ENCODE measurements at places on chromosomes 7 and 10.

- no peak for DNase-seq
Observed at GRCh38 chr7:94432817-94433216, 38.1 kb downstream of the COL1A2 start.

GRCh38 chr7:95335093-95335492 lies 10.8 kb upstream of the PON1 start:
- no peak for DNase-seq

- peak; percentile 62 for DNase-seq
Observed at GRCh38 chr7:106022193-106022821, 59.2 kb downstream of the CDHR3 start.

GRCh38 chr7:29892231-29892630 lies 85.9 kb downstream of the WIPF3 start:
- DNase-seq: no peak

DNA sequence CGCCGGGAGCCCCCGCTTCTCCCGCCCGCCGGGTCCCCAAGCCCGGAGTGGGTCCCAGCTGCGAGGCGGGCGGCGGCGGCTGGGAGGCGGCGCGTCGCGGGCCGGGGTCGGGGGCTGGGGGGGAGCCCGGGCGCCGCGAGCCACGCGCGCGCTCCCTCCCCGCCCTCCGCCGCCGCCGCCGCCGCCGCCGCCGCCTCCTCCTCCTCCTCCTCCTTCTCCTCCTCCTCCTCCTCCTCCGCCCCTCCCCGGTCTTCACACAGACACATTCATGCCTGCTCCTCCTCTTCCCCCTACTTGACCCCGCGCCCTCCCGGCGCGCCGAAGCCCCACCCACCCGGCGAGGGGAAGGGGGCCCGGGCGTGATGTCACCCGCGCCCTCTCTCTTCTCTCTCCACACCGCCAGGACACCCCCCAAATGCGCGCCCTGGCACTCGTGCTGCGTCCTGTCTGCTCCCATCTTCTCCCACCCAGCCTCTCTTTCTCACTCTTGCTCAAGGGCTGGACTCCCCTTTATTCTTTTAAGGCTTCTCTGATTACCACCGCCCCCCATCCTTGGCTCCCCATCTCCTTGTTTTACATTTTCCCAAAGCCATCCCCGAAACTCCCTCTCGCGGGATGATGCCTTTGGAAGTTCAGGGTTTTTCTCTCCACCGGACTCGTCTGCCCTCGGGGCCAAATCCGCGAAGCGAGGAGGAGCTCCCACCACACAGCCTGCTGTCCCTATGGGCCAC lies 967 bp upstream of the GLI3 start:
- DNase-seq: no peak

DNA sequence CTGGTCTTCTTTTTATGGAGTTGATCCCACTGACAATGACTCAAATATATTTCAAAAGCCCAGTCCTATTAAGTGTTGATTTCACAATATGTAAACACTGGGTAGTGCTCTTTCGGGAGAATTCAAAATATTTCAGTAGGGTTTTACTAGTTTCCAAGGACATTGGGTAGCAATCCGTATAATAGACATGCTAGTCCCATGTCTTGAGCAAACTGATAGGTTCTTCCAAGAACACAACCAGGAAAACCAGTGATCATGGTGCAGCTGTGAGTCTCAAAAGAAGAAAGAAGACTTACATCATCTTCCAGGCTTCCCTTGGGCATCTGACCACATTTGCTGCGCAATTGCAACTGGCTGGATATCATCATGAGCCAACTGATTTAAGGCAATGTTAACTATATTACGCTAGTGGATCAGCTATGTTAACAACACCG lies 59.3 kb upstream of the APBB1IP start:
- no peak for DNase-seq

DNA sequence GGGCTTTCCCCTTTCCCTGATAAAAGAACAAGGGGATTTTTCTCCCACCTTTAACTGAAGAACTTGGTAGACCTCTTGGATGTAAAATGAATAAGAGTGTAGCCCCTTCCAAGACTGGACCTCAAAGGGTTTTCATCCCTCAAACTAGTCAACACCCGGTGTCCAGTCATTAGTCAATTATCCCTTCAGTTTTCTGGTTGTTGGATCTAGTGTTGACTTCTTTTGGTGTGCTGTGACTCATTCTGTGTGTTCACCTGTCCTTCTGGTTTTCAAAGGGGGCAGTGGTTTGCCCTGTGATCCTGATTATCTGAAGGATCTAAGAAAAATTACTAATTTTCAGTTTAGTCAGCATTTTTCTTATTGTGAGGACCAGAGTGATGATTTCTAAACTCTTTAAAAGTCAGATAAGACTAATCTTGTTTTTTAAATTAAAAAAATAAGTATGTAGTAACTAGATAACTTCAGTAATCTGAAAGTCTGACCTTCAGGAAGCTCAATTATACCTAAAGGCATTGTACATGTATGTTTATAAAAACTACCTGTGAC lies 583.5 kb downstream of the CNTNAP2 start:
- no peak for DNase-seq

GRCh38 chr10:18980089-18980629 lies 68.4 kb upstream of the MALRD1 start:
- no peak for DNase-seq

DNA sequence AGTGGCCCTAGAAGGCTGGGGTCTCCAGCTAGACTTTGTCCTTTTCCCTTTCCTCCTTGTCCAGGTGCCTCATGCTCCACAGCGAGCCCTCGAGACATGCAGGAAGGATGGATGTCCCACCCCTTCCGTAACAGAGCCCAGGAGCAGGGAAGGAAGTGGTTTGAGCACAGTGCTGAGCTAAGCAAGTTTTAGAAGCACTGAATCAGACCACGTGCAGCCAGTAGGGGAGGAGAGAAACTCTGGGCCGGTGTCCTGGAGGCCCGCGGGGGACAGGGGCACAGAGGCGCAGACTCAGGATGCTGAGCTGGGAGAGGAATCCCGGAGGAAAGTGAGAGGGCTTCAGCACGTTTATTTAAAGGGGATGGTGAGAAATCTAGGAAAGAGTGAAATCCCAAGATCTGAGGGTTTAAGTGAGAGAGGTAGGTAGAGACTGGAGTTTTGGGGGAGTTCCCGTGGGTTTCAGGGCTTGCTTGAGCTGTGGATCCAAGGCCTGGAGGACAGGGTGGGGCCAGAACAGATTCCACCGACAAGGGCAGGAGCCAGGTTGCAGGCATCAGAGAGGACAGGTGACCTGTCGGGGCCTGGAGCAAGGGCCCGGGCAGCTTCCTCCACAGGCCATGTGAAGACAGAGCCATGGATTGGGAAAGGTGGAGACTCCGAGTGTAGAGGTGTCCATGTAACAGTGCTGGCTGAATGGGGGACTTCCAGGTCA lies 4.4 kb upstream of the IRF5 start:
- peak; percentile 72 for DNase-seq

DNA sequence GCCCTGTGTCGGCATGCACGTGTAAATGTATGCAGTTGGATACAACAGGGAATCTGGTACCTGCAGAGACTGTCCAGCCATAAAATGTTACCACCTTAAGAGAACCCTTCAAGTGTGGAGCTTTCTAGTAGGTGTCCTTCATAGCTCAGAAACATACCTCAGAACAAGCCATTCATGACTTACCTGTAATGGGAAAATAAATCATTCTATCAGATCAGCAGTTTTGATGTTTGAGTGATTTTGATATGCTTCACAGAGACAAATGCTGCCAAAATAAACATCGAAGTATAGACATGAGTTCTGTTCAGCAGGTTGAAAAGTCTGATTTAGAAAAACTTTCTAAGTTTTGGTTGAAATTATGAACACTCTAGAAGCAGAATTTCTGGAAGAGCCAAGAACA lies 33.5 kb upstream of the UMAD1 start:
- no peak for DNase-seq

DNA sequence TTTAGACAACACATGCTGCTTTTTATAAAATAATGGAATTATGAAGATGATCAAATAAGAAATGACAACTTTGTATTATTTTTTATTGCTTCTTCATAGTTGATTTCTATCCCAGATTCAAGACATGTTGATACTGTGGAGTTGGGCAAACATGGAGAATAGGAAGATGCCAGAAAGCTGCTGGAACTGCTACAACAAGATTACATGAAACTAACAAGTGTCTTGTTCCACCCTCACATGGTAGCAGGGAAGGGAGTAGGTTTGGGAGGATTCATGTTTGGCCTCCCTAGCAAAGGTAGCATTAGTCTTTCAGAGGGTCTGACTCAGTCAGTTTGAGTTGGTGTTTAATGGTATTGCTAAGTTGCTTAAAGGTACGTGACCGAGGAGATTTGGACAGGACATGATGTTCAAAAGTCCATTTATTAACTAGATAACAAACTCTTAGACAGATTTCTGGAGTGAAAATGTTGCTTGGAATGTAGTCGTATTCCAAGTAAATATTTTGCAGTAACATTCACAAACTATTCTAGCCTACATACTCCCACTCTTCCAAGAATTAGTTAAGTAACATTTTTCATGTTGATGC lies 33.1 kb downstream of the PRR15 start:
- no peak for DNase-seq

DNA sequence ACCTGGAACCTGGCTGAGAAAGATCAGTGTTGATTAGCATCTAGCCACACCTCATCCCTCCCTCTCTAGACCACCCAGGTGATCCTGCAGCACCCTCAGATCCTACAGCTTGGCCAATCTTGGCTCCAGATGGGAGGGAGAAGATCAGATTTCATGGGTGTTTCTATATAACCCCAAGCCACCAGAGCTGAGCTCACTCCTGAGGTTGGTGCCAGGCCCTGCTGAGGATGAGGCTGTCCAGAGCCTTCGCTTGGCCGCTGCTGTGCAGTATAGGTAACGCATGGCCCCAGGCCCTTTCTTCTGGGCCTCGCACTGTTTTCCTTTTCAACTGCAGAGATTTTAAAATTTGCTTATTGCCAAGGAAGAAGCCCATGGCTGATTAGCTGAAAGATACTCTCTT lies 27.0 kb downstream of the C10orf120 start:
- DNase-seq: no peak

GRCh38 chr7:124924906-124925305 lies 4.7 kb downstream of the POT1 start:
- DNase-seq: no peak

GRCh38 chr7:11786186-11786585 lies 45.8 kb downstream of the THSD7A start:
- no peak for DNase-seq

DNA sequence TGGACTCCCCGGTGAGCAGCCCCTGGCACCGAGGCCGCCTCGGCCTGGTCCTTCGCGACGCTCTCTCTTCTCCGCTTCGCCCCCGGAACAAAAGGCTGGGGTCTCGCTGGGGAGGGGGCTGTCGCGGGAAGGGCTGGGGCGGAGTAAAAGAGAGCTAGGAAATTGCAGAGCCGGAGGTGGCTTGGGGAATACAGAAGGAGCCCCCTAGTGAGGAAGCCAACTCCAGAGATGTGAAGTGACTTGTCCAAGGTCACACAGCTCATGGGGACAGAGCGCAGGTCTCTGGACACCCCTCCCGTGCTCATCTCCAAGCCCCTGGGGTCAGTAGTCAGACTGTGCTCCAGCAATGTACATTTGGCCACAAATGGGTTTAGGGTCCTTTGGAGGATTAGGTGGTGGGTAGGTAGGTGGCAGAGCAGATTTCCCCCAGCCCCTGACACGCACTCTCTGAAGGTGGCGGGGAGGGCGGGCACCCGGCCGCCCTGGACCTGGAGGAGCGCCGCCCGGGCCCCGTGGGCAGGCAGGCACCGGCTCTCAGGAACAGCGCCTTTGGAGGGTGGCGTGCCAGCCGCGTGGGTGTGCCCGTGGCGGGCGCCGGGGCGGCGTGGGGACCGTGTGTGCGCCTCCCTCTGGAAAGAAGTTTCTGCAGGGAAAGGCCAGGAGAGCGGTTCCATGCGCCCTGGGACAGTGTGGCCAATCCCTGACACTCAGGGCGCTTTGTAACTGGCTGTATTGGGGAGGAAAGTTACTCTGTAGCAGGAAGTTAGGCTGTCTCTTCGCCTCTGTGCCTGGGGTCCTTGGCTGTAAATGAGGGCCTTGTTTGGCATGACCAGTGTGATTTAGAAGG lies 910 bp downstream of the WIPF3 start:
- DNase-seq: no peak

- no peak for DNase-seq
Observed at GRCh38 chr7:146004805-146005204, 111.8 kb upstream of the CNTNAP2 start.

GRCh38 chr7:33642312-33642711 lies 263.0 kb upstream of the BMPER start:
- DNase-seq: no peak

GRCh38 chr7:45915606-45916005 lies 5.5 kb downstream of the IGFBP3 start:
- DNase-seq: no peak

DNA sequence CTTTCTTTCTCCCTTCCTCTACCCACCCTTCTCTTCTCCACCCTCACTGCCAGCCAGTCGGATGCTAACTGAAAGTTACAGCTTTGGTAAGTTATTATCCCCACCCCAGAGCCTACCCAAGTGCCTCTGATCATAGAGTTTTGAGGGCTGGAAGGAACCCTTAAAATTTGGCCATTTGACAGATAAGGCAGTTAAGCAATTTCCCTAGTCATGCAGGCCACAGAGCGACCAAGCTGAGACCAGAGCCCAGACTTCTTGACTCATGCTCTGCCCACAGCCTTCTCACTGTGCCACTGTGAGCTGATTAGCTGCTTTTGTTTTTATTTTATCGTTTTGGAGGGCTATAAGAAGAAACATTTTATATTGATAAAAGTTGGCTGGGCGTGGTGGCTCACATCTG lies 17.2 kb downstream of the SAP25 start:
- no peak for DNase-seq

- no peak for DNase-seq
Observed at GRCh38 chr7:100111914-100112313, 7.2 kb downstream of the TAF6 start.

GRCh38 chr7:120735791-120736190 lies 122.2 kb downstream of the TSPAN12 start:
- no peak for DNase-seq

DNA sequence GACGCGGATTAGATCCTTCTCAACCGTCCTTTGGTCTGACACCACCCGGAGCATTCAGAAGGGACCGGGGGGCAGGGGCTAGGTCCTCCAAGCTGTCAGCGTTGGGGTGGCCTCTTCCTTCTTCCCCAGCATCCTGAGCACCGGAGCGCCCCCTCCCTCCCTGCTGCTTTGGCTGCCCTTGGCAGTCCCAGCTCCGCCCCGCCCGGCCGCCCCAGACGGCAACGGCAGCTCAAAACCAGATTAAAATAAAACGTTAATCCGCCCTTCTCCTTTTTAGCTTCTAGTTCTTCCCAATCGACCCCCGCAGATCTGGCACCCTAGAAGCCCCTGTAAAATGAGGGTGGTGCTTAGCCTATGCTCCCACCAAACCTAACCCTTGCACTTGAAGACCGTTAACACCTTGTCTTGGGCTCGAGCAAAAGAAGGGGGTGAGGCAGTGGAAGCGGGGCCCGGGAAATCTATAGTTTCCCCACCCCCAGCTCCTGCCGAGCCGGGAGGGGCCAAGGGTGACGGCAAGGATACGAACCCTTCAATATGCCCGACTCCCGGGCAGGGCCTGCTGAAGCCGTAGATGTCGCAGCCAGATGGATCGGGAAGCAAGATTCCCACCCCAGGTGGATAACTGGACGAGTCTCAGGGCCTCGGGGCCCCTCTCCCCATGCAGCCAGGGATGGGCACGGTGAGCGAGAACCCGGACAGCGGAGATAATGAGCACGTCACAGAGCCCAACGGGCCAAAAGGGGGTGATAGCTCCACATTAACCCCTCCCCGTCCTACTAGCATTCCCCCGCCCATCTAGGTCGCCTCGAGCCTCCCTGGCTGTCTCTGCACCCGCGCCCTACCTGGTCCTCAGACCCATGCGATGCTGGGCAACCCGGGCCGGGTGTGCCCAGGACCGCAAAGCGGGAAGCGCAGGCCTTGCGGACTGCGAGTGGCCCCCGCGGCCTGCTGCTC lies 169.7 kb downstream of the NRF1 start:
- no peak for DNase-seq

- DNase-seq: no peak
Observed at GRCh38 chr7:45721686-45722598, 147.8 kb downstream of the ADCY1 start.
